ENCODE measurements at places on chromosomes 12 and 14.
A peak's percentile ranks its signal among the peaks of the same experiment; 100 is the strongest.

GRCh38 chr14:22622255-22622654, 21.9 kb downstream of the OR6J1 start:
- no peak for DNase-seq

DNA sequence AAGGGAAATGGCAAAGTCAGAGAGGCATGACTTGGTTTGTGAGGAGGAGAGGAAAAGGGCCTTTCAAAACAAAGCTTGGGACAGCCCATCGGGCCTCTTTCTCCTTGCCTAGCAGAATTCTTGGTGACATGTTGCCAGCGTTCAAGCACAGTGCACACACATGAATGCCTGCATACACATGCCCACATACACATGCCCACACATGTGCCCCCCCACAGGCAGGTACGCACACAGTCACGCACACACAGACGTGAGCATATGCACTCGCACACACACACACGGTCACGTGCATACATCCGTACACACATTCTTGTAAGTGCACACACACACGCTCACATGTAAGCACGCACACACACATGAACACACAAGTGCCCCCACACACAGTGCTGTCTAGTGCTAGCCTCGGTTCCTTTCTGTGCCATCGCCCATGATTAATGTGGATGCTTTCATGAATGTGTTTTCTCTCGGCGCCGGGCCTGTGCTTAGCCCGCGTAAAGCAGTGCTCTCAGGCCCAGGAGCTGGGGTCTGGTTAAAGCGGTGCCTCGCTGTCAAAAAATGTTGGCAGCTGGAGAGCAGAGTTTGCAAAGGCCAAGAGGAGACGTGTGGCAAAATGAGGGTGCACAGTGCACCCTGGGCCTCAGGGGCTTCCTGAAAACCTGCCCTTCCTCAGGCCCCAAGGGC, 328.8 kb upstream of the DIO3 start:
- no peak for DNase-seq

- DNase-seq = peak; percentile 52
These were observed 818 bp upstream of the SUOX start for GRCh38 chr12:55996201-55996714.

DNA sequence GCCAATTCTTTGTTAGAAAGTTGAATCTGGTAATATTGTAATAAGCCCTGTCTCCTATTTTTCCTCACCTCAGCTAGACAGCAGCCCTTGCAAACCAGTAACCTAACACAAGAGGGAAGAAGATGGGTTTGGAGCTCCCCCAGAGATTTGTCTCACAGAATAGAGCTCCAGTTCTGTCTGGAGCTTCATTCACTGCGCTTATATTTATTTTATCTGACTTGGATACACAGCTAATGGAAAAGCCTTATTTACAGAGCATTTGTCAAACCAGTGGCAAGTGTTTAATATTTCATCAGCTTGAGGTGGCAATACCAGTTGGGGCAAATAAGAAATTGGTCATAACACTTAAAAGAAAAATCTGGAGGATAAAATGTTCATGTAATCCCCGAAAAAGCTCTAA, 1094.0 kb downstream of the FSCB start:
- DNase-seq = no peak

DNA sequence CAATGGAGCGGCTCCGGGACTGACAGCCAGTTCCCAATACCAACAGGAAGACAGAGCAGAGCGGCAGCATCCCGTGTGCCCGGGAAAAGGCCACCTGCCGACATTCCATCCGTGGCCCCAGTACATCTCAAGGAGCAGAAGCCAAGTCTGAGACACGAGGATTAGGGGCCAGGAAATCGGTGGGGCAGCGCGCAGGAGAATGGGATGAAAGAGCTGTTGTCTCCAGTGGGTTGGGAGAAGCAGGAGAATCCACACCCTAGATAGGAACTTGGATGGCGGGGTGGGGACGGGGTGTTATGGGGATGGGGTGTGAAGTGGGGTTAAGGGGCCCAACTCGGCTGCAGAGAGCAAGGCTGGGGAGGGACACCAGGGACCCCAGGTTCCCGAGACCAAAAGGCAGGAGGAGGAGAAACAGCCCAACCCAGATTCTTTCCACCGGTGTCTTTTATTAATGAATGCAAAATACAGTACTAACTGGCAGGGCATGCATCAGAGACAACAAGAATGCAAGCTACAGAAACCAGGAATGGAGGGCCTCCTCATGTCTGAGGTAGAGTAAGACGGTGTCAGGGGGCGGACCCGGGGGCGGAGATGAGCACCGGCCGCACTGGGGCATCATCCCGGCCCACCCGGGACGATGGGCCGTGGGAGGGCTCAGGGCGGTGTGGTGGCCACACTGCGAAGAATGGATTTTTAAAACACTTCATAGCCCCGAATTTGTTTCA, 50.3 kb downstream of the BEGAIN start:
- DNase-seq = no peak

- no peak for DNase-seq
These were observed 11.2 kb downstream of the CEP170B start for GRCh38 chr14:104876251-104876699.

DNA sequence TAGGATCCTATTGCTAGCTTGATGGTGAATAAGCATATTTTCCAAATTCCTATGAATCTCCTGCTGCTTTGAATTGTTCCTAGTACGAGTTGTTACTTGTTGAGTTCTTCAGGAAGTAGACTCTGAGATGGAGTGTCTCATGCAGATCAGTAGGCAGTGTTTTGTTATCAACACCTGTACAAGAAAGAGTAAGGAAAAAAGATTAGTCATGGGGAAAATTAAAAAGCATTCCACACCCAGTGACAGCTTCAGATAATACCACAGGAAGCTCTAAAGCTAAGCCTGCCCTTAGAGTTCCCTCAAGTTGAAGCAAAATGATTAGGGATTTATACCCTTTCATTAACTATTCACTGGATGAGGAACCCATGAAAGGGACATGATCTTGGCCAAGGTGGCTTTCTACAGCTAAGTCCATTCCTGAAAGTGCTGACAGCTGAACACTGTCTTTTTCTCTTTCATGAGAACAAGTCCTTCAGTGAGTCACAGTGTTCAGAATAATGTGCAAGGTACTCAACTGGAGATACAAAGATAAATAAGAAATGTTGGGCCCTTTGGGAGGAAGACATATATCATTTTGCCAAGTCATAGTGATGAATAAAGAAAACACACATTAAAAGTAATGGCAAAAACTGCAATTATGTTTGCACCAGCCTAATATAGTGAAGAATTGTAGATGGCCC, 49.1 kb downstream of the CCER1 start:
- DNase-seq = no peak

DNA sequence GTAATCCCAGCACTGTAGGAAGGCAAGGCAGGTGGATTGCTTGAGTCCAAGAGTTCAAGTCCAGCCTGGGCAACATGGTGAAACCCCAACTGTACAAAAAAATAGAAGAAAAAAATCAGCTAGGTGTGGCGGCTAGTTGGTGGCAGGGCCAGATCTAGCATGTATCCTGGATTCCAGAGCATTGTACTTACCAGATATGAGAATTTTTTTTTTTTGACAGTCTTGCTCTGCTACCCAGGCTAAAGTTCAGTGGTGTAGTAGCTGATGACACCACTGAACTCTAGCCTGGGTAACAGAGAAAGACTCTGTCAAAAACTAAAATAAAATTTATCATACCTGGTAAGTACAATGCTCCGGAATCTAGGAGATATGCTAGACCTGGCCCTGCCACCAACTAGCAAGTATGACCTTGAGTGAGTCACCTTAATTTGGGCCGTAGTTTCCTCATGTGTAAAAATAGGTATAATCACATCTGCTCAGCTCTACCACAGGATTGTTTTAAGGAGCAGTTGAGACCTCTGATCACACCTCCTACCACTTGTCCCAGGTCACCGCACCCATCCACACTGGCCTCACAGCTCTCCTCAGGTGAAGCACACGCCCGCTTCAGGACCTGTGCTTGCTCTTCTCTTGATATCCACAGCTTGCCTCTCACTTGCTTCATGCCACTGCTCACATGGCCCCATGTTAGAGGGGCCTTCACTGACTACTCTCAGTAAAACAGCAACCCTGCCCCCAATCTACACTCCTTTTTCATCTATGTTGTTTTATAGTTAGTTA, 140.2 kb downstream of the STXBP6 start:
- no peak for DNase-seq

DNA sequence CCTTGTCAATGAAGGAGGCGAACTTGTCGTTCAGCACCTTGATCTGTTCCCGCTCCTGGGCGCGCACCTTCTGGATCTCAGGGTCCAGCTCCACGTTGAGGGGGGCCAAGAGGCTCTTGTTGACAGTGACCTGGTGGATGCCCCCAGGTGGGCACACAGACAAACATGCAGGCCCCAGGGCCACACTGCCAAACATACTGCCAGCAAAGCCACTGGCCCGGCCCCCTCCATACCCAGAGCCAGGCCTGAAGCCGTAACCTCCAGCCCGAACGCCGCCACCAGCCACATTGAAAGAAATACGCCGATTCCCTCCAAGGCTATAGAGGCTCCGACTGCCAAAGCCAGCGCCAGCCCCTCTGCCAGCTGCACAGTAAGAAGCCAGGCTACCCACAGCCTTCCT, 337 bp downstream of the KRT74 start:
- no peak for DNase-seq

Measured in T-helper 2 cell treated with Interferon-gamma antibody and Interleukin-4, amounts not matched to agents 5 μg/mL and 100 μg/mL, for 36 hours (primary cell).